Ovary (tissue), 10 donors: ENCODE measurements at places on chromosomes 1 and 21. TPM values are rescaled to one million over a fixed set of nuclear protein-coding genes. Genes with fewer than 3 reads are reported as not detected.
A peak's percentile ranks its signal among the peaks of the same experiment; 100 is the strongest.

DNA sequence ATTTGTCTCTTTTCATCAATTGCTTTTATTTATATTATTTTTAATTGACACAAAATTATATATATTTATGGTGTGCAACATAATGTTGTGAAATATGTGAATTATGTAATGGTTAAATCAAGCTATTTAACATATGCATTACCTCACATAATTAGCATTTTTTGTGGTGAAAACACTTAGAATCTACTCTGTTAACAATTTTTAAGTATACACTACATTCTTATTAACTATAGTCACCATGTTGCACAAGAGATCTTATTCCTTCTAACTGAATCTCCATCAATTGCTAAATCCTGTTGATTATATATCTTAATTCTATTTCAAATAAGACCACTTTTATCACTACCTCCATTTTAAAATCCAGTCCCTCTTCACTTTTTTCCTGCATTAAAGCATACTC, 42.5 kb downstream of the PLPPR5 start:
- no peak overlapping the region for H3K4me3 ChIP-seq
- H3K36me3 ChIP-seq, result no peaks in the 10 kb centered on the region
- DNase-seq, result no peak
- H3K4me1 ChIP-seq, result no peaks in the 10 kb centered on the region

- no peaks in the 10 kb centered on the region for H3K36me3 ChIP-seq
- peak overlapping the region; percentile 93 for H3K4me3 ChIP-seq
- H3K4me1 ChIP-seq, result peaks cover 4% of the 10 kb centered on the region
- peak overlapping the region; percentile 99 for H3K27ac ChIP-seq
- no peak for DNase-seq
- H3K27me3 ChIP-seq, result no peaks in the 10 kb centered on the region
Observed at GRCh38 chr21:37266515-37267221, 466 bp downstream of the VPS26C start.

- no peaks in the 10 kb centered on the region for H3K27me3 ChIP-seq
- H3K4me1 ChIP-seq, result no peaks in the 10 kb centered on the region
- H3K27ac ChIP-seq, result no peak overlapping the region
- no peaks in the 10 kb centered on the region for H3K36me3 ChIP-seq
- no peak for DNase-seq
Observed at GRCh38 chr1:37609994-37610393, 14.3 kb upstream of the GNL2 start.

DNA sequence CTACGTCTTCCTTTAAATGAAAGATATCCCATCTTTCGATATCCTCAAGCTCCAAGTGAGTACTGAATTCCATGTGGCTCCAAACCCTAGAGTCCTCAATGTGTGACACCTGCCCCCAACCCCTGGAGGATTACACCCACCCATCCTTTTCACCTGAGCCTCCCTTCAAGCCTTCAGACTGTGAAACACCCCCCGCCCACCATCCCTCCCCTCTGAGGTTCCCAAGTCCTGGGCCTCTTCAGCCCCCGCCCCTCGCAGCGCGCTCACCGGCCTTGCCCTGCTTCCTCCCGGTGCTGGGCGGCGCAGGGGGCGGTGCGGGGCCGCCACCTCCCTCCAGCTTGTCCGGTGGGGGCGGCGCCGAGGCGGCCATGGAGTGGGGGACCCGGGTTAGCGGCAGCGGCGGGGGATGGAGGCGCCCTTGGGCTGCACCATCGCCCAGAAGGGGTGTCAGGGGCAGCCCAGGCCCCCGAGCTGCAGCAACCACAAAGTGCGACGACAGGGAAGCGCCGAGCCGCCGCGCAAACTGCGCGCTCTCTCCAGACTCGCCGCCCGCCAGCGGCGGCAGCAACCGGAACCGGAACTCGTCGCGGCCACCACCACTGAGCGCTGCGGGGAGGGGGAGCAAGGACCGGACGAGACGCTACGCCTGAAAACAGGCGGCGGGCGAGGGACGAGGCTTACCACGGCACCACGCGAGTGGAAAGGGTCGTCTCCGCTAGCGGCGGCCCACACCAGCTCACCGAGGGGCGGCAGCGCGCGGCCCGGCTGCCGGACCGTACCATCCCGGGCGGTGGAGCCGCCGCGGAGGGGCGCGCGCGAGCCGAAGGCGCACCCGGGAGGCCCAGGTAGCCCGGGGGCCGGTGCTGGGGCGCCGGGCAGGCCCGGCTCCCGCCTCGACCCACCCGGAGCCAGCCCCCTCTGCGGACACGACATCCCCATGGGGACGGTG, at the start of gene PYGO2:
TSS of gene PYGO2 (minus strand) at position 576 of the 949 bp plus-strand sequence. CDS start at position 370, 206 bp downstream.
- peaks cover 8% of the 10 kb centered on the region for H3K4me1 ChIP-seq
- no peaks in the 10 kb centered on the region for H3K27me3 ChIP-seq
- DNase-seq, result peak; percentile 82
- peak within 1 kb of the TSS; percentile 82 for H3K4me3 ChIP-seq
- H3K27ac ChIP-seq, result peak within 1 kb of the TSS; percentile 96
- H3K36me3 ChIP-seq, result no peaks in the 10 kb centered on the region

DNA sequence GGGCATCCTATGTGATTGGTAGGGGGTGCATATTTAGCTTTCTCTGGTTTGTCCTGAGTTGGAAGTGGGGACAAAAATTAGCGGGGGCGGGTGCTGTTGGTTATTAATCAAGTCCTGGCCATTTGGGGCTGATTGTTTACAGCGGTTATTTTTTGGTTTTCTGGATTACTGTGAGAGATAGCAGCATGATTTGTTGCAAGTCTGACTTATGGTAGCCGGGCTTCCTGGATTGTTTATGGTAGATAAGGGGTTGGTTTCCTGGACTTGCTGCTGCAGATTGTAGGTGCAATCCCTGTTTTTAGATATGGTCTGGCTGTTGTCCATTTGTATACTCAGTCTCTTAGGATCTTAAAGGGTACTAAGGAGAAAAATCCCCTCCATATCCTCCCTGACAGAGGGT, 12.1 kb upstream of the PROK1 start:
- H3K4me3 ChIP-seq, result no peak overlapping the region
- H3K27ac ChIP-seq, result no peak overlapping the region
- DNase-seq, result no peak
- peaks cover 19% of the 10 kb centered on the region for H3K4me1 ChIP-seq
- H3K27me3 ChIP-seq, result no peaks in the 10 kb centered on the region

TRMT13 gene
- 16.8 TPM for polyA plus RNA-seq
